ENCODE measurements at places on chromosomes 16 and 17.

GRCh38 chr16:49440156-49441065 is 66.8 kb downstream of the C16orf78 start:
- DNase-seq, result no peak

DNA sequence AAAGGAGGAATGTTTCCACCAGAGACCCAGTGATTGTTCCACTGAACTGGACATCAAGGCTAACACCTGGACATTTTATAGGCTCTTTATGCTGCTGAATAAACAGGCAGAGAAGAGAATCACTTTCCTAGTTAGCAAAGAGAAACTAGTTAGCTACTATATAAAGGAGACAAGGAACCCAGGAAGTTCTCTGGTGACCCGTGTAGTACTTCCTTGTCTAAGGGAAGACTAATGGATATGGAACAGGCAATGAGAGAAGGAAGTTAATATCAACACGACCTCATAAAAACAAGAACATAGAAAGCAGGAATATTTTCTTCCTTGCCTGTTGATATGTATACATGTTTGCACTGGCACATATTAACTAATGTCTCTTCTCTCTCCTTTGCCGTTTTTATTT is 30.8 kb upstream of the RPL38 start:
- no peak for DNase-seq

DNA sequence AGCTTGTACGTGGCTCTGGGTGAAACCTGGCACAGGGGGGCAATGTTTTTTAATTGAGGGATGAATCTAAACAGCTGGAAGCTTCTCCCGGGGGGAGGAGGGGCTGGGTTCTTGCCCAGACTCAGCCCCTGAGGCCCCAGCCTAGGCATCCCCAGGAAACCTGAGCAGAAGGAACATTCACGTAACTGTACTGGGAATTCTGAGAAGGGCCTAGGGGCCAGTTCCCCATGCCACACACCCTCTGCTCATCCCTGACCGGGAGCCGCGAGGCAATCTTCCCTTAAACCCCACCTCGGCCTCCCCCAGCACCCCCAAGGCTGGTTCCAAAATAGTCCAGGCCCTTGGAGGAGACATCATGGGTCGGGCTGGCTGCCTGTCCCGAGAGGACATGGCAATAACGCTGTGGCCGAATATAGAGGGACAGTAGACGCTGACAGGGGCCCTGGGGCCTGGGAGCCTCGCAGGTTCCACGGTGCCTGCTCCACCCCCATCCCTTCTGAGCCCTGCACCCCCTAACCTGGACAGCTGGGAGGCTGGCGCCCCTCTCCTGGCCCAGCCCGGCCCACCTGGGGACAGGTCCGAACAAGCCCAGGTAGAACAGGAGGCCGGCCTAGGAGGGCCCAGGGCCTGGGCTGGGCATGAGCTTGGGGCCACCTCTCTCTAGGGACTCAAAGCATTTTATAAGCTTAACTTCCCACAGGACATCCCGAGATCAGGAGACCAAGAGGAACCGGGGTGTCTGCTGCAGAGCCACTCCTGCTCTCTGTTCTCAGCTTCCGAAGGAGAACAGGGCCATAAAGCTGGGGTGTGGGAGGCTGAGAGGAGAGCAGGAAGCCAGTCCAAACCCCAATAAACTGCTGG is 83.2 kb upstream of the TOB1 start:
- no peak for DNase-seq

GRCh38 chr17:73768691-73769090 is 124.4 kb upstream of the SDK2 start:
- no peak for DNase-seq

- DNase-seq, result no peak
Observed at GRCh38 chr16:83420206-83420760, 387.5 kb upstream of the HSBP1 start.

GRCh38 chr17:2688351-2689342 is 22.9 kb downstream of the CLUH start:
- DNase-seq, result no peak

- no peak for DNase-seq
Observed at GRCh38 chr16:72977127-72977526, 70.8 kb downstream of the ZFHX3 start.

DNA sequence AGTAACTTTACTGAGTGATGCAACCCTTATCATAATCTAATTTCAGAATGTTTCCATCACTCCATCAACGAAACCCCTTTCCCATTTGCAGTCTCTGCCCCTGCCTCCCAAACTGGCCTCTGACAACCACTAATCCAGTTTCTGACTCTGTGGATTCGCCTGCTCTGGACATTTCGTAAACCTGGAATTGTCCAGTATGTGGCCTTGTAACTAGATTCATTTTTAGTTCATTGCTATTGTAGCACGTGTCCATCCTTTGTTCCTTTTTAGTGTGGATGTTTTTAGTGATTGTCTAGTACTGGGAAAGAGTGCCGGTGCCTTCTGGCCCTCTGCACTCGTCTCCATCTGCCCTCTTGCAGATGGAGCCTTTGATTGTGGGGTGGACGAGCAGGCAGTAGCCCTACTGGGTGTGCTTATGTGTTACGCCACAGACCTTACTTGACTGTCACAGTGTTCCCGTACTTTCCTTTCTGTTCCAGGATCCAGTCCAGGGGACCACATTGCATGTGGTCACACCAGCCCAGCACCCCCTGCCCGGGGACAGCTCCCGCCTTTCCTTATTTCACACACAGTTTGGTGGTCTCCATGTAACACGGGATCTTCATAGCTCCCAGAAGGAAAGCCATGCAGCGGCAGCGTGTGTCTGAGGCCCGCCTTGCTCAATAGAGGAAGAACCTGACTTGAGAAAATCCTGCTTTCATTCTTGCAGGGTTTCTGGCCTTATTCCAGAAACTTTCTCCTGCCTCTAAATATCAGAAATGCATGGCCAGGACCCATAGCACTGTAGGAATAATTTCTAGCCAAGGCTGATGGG is 8.8 kb downstream of the KIAA0513 start:
- DNase-seq, result no peak

GRCh38 chr16:26614237-26614841 is 452.4 kb upstream of the C16orf82 start:
- DNase-seq, result no peak

DNA sequence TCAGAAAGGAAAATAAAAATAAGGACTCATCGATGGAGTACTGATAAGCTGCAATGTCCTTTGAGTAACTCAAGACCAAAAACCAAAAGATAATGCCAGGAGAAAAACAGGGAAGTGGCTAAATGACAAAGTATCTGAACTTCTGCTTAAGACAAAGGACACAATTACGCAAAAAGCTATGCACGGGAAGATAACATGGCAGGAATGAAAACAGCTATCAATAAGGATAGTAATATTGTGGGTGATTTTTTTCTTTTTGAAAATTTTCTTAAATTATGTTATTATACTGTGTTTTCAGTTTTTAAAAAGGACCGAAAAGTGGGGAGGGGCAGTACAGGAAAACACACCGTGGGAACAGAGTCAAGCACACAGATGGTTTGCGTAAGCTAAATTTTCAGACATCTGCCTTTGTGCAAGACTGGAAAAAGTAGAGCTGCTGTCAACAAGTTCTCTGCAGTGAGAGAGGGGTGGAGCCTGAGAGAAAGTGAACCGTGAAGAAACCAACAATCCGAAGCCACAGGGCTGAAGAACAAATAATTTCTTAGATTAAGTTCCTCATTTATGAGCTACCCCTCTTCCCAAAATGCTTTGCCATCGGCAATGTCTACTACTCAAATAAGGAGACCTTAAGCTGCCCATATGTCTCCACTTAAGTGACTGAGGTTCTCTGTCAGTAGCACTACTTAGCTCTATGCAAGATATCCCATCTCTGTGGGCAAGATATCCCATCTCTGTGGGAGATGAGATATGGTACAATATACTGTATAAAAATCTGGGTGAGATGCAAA is 99.9 kb upstream of the CORO6 start:
- peak; percentile 22 for DNase-seq

GRCh38 chr17:19381741-19382444 is 3.6 kb downstream of the MAPK7 start:
- no peak for DNase-seq

GRCh38 chr17:607361-608147 is 107.1 kb downstream of the VPS53 start:
- DNase-seq, result no peak

- DNase-seq, result no peak
Observed at GRCh38 chr16:14026572-14027285, 44.4 kb upstream of the MRTFB start.

- no peak for DNase-seq
Observed at GRCh38 chr17:514584-514983, 162.0 kb upstream of the RPH3AL start.

GRCh38 chr17:40290629-40291280 is 3.1 kb downstream of the CDC6 start:
- DNase-seq, result no peak

DNA sequence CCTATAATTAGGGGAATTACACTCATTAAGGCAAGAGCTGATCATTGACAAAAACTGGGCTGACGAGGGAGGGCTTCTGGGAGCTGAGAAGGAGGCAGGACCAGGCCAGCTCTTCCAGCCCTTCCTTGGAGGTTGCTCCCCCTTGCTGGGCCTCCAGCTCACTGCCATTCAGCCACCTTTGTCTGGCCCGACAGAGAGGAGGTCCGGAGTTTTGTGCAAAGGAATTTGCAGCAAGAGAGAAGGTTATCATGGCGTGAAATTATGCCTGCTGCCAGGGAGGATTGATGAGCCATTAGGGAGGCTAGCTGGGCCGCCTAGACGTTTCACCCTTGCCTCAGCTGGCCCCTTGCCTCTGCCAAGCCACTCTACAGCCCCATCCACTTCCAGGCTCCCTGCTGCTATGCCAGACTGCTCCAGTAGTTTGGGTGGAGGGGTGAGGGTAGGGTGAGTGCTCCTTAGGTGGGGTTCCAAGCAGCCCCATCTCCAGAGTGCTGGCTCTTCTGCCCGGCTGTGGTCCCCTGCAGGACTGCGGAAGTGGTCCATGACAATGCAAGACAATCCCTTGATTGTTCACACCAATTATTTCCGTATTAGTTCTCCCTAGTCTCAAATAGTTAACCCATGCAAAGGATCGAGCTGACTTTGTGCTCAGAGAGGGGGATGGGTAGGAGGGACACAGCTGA is 17.1 kb upstream of the PHF12 start:
- DNase-seq, result no peak

- no peak for DNase-seq
Observed at GRCh38 chr17:5770441-5771270, 186.3 kb upstream of the NLRP1 start.

DNA sequence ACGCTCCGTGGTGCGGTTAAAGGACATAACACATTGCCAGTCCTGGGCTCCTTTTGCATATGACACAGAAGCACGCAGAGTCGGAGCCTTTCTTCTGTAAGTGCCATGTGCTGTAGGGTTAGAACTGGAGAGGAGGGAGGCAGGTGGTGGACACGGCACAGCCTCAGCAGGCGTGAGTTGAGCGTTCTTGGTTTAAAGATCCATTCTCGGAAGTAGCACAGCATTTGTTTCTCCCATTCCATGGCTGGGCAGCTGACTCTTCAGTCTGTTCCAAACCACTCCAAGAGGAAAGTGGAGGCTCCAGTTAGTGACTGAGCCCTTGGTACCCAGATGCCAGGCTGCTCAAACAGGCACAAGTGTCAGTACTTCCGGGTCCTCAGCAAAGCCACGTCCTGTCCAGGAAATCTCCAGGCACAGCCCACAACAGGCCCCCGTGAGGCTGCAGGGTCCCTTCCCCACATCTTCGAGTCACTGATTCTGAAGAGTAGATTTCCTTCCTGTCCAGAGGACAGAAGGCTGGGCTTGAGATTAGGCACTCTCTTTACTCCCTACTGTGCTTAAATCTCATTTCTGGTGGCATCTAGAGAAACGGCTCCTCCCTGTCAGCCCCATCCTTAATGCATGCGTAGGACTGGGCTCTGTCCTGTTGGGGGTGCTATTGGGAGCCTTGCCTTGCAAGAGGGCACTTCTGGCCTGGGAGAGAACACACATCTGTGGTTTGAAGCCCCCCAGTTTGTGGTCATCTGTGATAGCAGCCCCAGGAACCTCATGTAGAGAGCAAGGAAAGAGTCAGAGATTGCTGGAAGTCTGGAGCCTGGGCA is 39.6 kb upstream of the NAT9 start:
- DNase-seq, result no peak

- no peak for DNase-seq
Observed at GRCh38 chr16:74302341-74302740, 5.7 kb downstream of the PSMD7 start.

DNA sequence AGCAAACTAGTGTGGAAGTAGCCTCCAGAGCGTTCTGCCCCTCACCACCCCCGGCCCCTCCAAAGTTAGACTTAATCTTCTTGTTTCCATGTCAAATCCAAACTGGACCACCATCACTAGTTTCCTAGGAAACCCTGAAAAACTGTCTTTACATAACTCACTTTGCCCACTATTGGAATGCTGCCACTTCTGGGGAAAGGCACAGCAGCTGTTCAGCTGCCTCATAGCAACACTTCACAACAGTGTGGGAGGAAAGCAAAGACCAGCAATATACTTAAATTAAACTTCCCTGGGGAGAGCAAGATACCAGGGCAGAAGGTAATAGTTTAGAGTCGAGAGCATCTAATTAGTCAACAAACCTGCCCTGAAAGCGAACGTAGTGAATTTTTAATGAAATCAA is 452.2 kb downstream of the KCNJ2 start:
- no peak for DNase-seq

- no peak for DNase-seq
Observed at GRCh38 chr16:63289834-63290460, 1253.7 kb upstream of the CDH8 start.

DNA sequence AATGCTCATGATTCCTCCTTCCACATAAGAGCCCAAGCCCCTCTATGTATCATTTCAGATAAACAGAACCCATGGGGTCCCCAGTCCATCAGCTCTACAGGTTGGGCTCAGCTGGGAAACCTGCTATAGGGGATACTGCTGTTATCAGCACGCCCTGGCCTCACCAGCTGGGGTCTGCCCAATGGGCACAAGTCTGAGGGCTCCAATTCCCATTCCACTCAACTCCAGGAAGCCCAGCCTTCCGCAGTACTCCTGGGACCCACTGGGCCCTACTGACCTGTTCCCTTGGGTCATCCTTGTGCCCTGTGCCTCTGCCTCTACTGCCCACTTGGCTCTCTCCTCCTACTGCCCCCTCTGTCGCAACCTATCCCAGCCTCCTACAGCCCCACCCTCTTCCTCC is 16.2 kb upstream of the XYLT2 start:
- DNase-seq, result no peak

DNA sequence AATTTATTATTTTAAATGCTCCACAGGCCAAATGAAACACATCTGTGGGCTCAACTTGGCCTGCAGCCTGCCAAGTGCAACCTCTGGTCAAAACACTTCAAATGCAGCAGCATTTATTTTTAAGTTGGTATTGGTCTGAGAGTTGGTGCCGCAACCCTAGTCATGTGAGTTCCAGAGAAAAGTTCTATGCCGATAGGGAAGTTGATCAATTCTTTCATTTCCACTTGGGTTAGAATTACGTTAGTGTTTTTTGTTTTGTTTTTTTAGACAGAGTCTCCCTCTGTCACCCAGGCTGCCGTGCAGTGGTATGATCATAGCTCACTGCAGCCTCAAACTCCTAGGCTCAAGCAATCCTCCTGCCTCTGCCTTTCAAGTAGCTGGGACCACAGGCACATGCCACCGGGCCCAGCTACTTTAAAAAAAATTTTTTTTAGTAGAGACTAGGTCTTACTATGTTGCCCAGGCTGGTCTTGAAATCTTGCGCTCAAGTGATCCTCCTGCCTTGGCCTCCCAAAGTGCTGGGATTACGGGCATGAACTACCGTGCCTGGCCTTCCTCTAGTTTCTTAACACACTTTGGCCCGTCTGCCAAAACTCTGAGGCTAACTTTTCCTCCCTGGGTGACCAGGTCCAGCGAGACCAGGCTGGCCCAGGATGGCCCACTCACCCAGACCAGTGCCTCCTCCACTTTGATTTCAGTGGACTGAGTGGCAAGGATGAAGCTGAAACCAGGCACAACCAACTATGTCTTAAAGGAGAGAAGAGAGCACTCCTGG is 221.1 kb downstream of the MRTFB start:
- DNase-seq, result no peak
